CD4-positive, CD25-positive, alpha-beta regulatory T cell (primary cell): ENCODE measurements at places on chromosomes 3 and 15. TPM values are rescaled to one million over a fixed set of nuclear protein-coding genes. Genes with fewer than 3 reads are reported as not detected.

DNA sequence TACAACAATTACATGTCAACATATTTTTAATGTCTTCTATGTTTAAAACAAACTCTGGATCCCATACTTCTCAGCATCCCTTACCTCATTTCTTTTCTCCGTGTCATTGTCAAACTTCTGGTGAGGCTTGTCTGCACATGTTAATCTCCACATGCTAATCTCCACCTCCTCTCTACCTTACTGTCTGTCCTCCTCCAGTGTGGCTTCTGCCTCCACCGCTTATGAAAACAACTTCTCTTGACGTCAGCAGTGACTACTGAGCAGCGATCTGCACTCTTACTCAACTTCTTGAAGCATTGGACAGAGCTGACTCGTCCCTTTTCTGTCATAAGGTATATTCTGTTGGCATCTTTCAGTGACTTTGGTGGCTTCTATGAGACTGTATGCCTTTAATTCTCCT, 338.2 kb upstream of the THRB start:
- no peak for DNase-seq

DNA sequence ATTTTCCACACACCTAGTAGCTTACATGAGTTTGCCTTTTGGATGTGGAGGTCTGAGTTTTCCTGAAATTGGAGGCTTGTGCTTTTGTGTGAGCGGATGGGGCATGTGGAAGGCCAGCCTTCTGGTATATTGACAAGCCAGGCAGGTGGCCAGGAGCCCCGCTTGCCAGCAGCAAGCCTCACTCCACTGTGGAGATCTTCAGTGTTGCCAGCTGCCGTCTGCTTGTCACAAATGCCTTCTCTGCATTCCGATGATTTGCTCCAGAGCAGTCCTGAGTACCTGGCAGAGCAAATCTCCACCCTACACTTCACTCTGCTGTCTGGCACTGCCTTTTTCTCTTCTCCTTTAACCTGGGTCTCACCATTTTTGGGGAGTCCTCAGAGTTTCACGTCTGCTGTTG, 29.1 kb upstream of the CHST2 start:
- DNase-seq, result no peak

GRCh38 chr15:92891533-92892200, 8.5 kb upstream of the CHD2 start:
- DNase-seq, result no peak

DNA sequence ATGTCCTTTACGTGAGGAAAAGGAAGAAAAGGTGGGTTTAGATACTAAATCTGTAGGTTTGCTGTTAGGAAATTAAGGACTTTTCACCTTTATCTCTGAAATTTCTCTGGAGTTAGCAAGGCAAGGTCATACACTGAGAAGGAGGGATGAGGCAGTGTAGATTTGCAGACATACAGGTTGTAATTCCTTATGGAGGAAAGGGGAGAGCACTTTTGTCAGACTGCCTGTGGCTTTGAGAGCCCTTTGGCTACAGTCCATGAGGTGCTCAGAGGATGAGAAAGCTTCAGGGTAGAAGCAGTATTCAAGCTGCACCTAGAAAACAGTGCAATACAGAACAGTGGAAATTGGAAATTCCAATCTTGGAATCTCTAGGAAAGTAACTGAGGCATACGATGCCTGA, 8.3 kb downstream of the RPL14 start:
- DNase-seq, result no peak

GRCh38 chr3:23644099-23644498, 161.7 kb upstream of the UBE2E1 start:
- no peak for DNase-seq

DNA sequence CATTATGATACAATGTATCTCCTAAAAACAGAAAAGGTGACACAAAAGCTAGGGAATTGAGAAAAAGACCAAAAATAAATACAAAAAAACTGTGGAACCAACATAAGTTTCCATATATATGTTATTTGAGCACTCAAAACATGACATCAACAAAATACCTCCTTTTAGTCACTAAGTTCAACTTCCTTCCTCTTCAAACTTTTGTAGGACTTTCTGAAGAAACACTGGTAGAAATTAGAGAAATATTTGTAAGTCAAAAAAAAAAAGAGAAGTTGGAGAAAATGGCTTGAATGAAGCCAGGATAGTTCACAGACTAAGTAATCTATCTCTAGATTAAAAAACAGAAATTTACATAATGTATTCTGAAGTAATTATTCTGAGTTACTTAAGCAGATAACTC, 208.4 kb upstream of the ALCAM start:
- no peak for DNase-seq

DNA sequence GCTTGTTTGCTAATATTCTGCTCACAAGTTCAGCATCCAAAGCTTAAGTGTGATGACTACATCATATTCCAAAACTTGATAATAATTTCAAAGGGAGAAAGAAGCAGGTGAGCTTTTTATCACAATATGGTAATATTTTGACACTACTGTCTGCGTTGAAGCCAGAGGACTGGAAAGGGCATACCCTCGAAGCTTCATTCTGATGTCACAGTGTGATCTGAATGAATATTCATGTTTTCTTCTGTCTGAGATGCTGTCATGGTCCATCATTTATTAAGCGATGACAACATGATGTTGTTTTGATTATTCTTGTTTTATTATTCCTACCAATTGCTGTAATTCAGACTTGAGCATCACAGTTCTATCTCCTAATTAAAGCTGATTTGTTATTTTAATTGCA, 625.4 kb downstream of the ZPLD1 start:
- DNase-seq, result no peak

DNA sequence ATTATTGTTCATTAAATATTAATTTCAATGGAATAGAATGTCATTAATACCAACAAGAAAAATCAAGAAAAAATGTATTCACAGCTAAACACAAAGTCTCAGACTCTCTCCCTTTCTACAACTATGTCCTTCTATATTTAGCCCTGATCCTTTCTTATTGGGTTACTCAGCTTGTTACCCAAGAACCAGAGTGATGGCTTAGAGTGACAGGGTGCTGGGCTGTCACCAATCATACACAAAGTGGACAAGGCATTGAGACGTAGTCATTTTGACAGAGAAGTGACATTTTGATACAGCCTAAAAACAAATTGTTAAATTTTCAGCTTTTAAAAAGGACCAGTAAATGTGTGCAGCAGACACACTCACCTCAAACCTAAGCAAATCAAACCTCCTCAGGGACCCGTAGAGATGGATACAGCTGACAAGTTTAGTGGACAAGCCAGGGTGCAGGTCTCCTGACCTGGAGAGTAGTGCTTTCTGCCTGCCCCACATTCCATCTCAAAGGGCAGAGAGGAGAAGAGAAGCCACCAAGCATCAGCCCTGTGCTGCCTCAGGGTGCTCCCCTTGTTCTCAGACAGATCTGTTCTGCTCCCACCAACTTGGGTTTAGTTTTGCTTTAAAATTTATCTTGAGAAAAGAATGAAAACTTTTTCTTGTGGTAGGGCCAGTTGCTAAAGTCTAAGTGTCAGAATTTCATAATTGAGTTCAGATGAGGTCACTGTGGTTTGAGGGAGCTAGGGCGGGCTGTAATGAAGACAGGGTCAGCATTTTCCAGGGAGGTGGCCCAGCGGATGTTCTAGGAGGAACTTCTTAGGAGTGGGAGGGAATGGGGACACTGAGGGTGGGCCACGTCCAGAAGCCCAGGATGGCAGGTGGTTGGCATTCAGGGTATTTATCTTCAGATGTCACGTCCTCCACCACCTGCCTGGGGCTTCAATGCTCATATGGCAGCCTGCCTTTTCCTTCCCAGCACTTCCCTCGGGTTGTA, 136.5 kb upstream of the TBL1XR1 start:
- no peak for DNase-seq

DNA sequence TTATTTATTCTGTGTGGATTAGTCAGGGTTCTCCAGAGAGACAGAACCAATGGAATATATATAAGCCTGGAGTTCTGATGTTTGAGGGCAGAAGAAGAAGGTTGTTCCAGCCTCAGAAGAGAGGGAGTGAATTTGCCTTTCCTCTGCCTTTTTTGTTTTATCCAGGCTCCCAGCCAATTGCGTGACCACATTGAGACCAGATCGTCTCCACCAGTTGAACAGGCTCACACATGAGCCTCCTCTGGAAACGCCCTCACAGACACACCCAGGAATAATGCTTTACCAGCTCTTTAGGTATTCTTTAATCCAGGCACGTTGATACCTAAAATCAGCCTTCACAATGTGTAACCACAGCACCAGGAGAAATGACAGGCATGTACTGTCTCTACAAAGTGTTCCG, 923.1 kb downstream of the TBL1XR1 start:
- DNase-seq, result no peak

DNA sequence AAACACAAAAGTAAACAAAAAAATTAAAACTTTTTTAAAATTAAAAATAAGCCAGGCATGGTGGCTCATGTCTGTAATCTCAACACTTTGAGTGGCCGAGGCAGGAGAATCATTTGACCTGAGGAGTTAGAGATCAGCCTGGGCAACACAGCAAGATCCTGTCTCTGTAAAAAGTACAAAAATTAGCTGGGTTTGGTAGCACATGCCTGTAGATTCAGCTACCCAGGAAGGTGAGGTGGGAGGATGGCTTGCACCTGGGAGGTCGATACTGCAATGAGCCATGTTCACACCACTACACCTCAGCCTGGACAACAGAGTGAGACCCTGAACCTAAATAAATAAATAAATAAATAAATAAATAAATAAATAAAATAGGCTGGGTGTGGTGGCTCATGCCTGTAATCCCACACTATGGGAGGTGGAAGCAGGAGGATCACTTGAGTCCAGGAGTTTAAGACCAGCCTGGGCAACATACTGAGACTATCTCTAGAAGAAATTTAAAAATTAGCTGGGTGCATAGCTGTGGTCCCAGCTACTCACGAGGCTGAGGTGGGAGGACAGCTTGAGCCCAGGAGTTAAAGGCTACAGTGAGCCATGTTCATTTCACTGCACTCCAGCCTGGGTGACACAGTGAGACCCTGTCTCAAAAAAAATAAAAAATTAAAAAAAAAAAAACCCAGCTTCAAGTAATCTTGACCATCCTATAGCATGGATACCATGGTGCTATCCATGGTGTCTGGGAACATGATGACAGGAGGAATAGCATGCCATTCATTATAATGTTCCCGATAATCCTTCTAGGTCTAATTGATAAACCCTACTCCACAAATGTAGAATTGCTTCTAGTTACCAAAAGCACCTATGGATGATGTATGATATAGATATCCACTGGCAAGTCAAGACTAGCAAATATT, 4.2 kb downstream of the MYO5A start:
- DNase-seq, result no peak

- no peak for DNase-seq
Observed at GRCh38 chr3:42991341-42992315, 12.5 kb downstream of the GASK1A start.

GRCh38 chr3:183307749-183308148, 54.7 kb downstream of the B3GNT5 start:
- DNase-seq, result no peak

GRCh38 chr15:95580121-95580520, 750.4 kb upstream of the NR2F2 start:
- no peak for DNase-seq

GRCh38 chr3:107085261-107085660, 292.0 kb upstream of the CCDC54 start:
- no peak for DNase-seq

GRCh38 chr3:53729159-53729558, 117.1 kb downstream of the CHDH start:
- DNase-seq, result no peak

DNA sequence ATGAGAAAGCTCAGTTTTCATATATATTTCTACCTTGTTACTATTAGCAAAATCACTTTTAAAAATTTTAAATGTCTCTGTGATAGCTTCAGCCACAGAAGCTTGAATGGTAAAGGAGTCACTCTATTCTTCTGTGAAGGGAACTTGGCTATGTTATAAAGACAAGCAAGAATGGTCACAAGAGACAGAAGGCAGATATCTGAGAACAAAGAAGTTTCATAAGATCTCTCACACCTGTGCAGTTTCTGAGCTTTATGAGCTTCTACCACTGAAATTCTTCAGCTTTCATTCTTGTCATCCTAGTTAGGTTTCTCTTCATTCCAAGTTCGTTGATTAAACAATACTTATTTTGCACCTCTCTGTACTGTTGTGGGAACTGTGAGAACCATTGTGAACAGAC, 853.4 kb downstream of the IGSF11 start:
- DNase-seq, result no peak

SNURF gene
- polyA plus RNA-seq, result 38.1 TPM

CTXN2 gene
- polyA plus RNA-seq, result not detected

CCR9 gene
- polyA plus RNA-seq, result 16.7 TPM

IL5RA gene
- not detected for polyA plus RNA-seq

HRG gene
- not detected for polyA plus RNA-seq

TMEM207 gene
- polyA plus RNA-seq, result not detected

EFHB gene
- polyA plus RNA-seq, result 0.10 TPM

BFSP2 gene
- 20.4 TPM for polyA plus RNA-seq

MUSTN1 gene
- not detected for polyA plus RNA-seq

GASK1A gene
- polyA plus RNA-seq, result not detected

LRRN1 gene
- 0.23 TPM for polyA plus RNA-seq

THPO gene
- polyA plus RNA-seq, result not detected
